ENCODE measurements at places on chromosomes 2 and 18.

DNA sequence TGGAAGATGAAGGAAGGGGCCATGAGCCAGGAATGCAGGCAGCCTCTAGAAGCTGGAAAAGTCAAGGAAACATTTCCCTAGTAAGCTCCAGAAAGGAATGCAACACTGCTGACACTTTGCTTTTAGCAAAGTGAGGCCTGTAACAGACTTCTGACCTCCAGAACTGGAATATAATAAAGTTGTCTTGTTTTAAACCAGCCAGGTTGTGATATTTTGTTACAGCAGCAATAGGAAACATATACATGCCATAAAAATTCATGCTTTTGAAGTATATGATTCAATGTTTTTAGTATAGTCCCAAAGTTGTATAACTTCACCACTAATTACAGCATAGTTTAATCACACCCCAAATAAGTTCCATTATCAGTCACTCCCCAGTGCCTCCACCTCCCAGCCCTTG, 15.2 kb upstream of the ZNF396 start:
- H3K27ac ChIP-seq: no peak overlapping the region
- peaks cover 19% of the 10 kb centered on the region for H3K27me3 ChIP-seq
- DNase-seq: no peak
- no peaks in the 10 kb centered on the region for H3K36me3 ChIP-seq

DNA sequence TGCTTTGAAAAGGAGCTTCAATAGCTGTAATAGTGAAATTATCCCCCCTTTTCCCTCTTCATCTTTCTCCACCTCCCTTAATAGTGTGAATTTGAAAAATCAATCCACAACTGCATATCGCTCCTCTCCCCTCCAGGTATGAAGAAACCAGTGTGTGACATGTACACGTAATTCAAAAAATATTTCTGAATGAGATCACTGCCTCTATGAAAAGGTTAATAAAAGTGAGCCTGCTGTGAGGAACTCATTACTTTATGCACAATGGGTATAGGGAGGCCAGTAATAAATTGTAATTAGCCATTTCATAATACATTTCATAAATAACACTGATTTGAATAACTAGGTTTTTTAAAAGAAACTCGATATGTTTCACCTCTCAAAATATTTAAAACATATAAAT, 209.0 kb upstream of the KYNU start:
- H3K27me3 ChIP-seq: no peaks in the 10 kb centered on the region
- H3K27ac ChIP-seq: no peak overlapping the region
- H3K4me3 ChIP-seq: no peak overlapping the region
- no peaks in the 10 kb centered on the region for H3K36me3 ChIP-seq

DNA sequence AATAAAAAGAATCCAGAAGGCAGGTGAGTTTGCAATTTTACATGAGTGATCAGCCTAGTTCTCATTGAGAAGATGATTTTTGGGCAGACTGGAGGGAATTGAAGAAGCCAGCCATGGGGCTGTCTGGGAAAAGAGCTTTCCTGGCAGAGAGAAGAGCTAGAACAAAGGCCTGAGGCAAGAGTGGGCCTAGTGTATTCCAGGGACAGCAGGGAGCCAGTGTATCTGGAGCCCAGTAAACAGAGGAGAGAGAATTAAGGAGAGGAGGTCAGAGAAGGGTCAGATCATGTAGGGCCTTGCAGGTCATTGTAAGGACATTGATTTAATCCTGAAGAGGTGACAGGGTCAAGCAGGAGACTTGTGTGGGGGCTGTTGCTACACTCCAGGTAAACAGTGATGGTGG, 195.8 kb downstream of the SATB2 start:
- H3K27me3 ChIP-seq: peaks cover 3% of the 10 kb centered on the region
- no peaks in the 10 kb centered on the region for H3K4me1 ChIP-seq
- no peaks in the 10 kb centered on the region for H3K36me3 ChIP-seq
- H3K4me3 ChIP-seq: no peak overlapping the region
- DNase-seq: no peak

DNA sequence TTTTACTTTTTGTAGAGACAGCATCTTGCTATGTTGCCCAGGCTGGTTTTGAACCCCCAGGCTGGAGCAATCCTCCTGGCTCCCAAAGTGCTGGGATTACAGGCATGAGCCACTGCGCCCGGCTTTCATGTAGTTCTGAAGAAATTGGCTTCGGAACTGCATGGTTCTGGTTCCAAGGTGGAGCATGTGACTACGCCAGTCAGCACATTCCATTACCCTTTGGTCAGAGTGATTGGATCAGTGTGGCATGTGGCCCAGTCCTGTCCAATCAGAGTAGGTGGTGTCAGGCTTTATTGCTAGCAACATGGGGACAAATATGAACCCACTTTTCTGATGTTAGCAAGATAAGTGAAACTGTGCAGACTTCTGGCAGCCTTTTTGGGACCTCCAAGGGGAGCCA, 16.3 kb upstream of the ATOH8 start:
- H3K36me3 ChIP-seq: no peaks in the 10 kb centered on the region
- H3K27ac ChIP-seq: no peak overlapping the region

DNA sequence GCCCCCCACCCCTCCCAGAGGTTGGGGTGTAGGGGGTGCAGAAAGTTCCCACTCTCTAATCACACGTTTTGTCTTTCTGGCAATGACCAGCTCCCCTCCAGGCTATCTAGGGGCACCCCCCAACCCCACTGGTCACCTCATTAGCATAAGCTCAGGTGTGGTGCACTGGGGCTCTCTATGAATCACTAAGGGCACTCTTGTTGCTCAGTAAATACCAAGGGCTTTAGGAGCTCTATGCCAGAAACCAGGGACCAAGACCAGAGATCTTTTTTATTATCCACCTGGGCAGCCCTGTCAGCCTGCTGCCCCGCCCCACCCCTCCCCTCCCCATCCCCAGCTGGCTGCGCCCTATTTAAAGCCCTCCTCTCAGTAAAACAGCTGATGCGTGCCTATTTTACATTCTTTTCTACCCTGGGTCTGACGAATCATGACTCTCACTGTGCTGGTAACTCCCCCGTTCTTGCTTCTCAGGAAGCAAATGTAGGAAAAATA, 24.3 kb downstream of the NCK2 start:
- H3K27ac ChIP-seq: peak overlapping the region; percentile 91
- H3K4me1 ChIP-seq: peaks cover 99% of the 10 kb centered on the region
- H3K27me3 ChIP-seq: no peaks in the 10 kb centered on the region
- no peak for DNase-seq
- H3K4me3 ChIP-seq: no peak overlapping the region

DNA sequence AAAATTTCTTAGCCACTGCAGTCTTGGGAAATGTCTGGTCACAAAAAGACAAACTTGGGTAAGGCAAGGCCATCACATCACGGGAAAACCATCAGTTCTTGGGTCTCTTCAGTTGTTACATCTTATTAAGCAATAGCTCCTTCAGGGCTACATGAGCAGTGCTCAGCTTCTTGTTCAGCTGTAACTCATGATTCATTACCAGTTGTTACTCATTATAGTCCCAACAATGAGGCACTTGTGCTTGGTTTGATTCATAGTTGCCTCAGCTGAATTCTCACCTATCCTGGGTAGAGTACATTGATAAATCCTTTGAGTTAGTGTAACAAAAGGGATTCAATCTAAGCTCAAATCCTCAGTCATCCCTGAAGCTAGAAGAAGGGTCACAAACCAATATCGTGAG, 102.4 kb upstream of the DCC start:
- H3K27me3 ChIP-seq: no peaks in the 10 kb centered on the region
- no peak for DNase-seq
- no peaks in the 10 kb centered on the region for H3K4me1 ChIP-seq
- no peak overlapping the region for H3K27ac ChIP-seq

- H3K27ac ChIP-seq: no peak overlapping the region
- no peak overlapping the region for H3K4me3 ChIP-seq
- no peaks in the 10 kb centered on the region for H3K27me3 ChIP-seq
- DNase-seq: no peak
Measured at GRCh38 chr2:43276962-43277391, 50.6 kb upstream of the ZFP36L2 start.

GRCh38 chr2:23387845-23388244, 2.9 kb downstream of the KLHL29 start:
- no peak overlapping the region for H3K27ac ChIP-seq
- no peak for DNase-seq
- peaks cover 90% of the 10 kb centered on the region for H3K27me3 ChIP-seq
- no peak overlapping the region for H3K4me3 ChIP-seq
- H3K4me1 ChIP-seq: peaks cover 30% of the 10 kb centered on the region

DNA sequence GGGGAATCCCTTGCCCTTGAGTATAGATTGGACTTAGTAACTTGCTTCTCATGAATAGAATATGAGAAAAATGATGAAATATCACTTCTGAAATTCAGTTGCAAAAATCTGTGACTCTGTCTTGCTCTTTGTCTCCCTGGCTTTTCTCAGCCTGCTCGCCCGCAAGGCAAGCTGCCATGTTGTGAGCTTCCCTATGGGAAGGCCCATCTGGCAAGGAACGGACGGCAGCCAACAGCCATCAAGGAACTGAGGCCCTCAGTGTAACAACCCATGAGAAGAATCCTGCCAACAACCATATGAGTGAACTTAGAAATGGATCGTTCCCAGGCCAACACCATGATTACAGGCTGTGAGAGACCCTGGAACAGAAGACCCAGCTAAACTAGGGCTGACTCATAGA, 58.4 kb upstream of the PGAP1 start:
- H3K27ac ChIP-seq: no peak overlapping the region
- H3K36me3 ChIP-seq: peaks cover 52% of the 10 kb centered on the region
- no peaks in the 10 kb centered on the region for H3K27me3 ChIP-seq

DNA sequence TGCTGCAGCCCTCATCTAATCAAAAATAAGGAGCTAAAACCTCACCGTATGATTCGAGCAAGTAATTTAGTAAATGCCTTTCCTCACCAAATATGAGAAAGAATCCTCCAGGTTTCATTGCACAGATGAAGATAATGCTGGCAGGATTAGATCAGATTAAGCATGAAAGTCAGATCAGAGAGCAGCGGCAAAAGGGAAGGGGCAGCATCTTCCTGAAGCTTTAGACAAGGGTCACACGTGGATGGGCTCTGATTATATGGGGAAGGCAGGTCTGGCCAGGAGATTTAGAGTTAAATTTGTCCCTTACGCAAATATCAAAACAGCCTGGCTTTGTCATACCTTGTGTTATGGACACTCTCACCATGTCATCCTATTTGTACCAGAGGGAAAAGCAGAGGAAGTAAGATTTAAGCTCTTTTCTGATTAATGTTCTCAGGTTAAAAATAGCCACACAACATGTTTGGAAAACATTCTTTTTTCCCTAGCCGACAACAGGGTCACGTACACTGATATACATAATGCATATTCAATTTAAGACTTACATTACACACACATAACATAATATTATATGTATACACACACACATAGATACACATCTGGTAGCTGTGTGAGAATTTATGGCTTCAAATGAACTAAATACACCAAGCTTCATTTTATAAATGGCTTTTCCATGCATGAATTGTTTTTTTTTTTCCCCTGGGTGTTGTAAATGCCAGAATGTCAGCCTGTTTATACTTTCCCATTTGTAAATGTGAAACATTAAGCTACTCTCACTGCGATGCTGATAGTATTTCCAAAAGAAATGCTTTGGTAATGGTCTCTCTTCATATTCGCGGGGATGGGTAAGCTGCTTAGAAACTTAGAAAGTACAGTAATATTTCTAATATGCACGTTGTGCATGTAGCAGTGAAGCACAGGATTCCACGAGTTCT, 196.3 kb upstream of the SIX3 start:
- H3K27me3 ChIP-seq: no peaks in the 10 kb centered on the region
- H3K4me1 ChIP-seq: no peaks in the 10 kb centered on the region
- no peak for DNase-seq
- no peak overlapping the region for H3K27ac ChIP-seq

GRCh38 chr2:51505533-51505932, 473.6 kb upstream of the NRXN1 start:
- no peaks in the 10 kb centered on the region for H3K36me3 ChIP-seq
- H3K4me3 ChIP-seq: no peak overlapping the region
- no peak for DNase-seq
- H3K4me1 ChIP-seq: no peaks in the 10 kb centered on the region

DNA sequence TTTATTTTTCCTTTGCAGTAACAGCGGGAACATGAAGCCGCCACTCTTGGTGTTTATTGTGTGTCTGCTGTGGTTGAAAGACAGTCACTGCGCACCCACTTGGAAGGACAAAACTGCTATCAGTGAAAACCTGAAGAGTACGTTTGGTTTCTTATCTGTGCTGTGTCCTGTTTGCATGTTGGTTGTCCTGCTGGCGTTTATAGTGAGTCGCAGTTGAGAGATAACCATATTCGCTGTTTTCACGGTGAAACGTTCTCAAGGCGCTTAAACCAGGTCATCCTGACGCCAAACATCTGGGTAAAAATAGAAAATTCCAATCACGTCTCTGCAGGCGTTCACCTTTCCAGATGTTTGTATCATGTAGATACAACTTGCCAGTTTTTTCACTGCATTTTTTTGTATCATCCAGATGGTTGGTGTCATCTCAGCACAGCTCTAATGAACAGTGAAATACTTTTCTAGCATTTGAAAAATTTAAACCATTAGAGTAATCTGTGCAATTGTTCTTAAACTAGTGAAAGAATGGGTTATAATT, 21.2 kb downstream of the CLUL1 start:
- H3K36me3 ChIP-seq: no peaks in the 10 kb centered on the region
- DNase-seq: no peak
- H3K27ac ChIP-seq: no peak overlapping the region

DNA sequence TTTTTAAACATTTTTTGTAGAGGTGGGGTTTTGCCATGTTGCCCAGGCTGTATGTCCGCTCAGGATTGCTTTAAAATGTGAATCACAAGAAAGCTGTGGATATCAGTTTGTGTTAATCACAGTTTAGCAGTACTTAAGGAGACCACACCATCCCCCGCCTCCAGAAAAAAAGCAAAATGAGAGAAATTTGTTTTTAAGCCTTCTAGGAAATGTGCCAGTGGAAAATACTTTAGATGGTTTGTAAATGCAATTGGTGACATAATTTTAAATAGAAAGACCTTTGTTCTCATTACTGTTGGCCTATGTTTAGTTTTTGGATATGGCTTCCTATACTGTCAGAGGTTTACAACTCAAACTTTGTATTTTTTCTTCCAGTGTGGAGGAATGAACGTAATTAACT, 27.0 kb downstream of the GCA start:
- H3K27me3 ChIP-seq: peaks cover 3% of the 10 kb centered on the region
- no peaks in the 10 kb centered on the region for H3K36me3 ChIP-seq
- DNase-seq: no peak
- H3K4me1 ChIP-seq: no peaks in the 10 kb centered on the region
- no peak overlapping the region for H3K4me3 ChIP-seq

- no peak for DNase-seq
- no peak overlapping the region for H3K4me3 ChIP-seq
- H3K27ac ChIP-seq: no peak overlapping the region
- H3K36me3 ChIP-seq: no peaks in the 10 kb centered on the region
- peaks cover 4% of the 10 kb centered on the region for H3K27me3 ChIP-seq
- H3K4me1 ChIP-seq: no peaks in the 10 kb centered on the region
Measured at GRCh38 chr2:187865025-187865424, 310.8 kb upstream of the TFPI start.

DNA sequence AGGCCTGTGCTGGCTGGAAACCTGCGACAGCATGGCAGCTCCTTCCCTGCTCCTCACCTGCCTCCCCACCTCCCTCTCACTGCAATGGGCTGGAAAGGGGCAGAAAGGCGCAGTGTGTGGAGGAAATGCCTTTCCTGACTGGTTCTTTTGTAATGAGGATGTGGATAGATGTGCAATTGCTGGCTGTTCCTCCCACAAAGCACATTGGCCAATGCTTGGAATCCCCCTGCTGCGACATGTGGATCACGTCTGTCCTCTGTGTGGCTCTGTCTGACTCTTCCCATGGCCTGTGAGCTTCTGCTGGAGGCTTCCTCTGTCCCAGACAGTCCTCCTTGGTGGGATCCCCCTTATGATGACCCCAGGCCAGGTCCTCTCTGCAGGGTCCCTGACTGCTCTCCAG, 172.5 kb downstream of the NCK2 start:
- peaks cover 21% of the 10 kb centered on the region for H3K36me3 ChIP-seq
- no peak overlapping the region for H3K27ac ChIP-seq
- H3K4me3 ChIP-seq: no peak overlapping the region
- peaks cover 4% of the 10 kb centered on the region for H3K27me3 ChIP-seq
- DNase-seq: no peak

Measured in activated naive CD4-positive, alpha-beta T cell treated with anti-CD3 and anti-CD28 coated beads, Interleukin-2, amount 10 ng/mL, durations not matched to agents 7 days and 5 days (primary cell).